AG20443 (cell line): ENCODE measurements at places on chromosomes 7 and 10.
A peak's percentile ranks its signal among the peaks of the same experiment; 100 is the strongest.

- DNase-seq, result no peak
These were observed 1163.2 kb upstream of the SORCS1 start for GRCh38 chr10:108327706-108328105.

GRCh38 chr10:90857635-90858460, at the start of gene HTR7:
TSS of gene HTR7 (minus strand) at chr10:90858039. CDS start at chr10:90857671, 368 bp downstream.
- DNase-seq, result peak; percentile 87

GRCh38 chr7:96773483-96773882, 63.8 kb upstream of the SEM1 start:
- DNase-seq, result no peak

GRCh38 chr10:784403-785088, 95.1 kb upstream of the DIP2C start:
- DNase-seq, result peak; percentile 93

DNA sequence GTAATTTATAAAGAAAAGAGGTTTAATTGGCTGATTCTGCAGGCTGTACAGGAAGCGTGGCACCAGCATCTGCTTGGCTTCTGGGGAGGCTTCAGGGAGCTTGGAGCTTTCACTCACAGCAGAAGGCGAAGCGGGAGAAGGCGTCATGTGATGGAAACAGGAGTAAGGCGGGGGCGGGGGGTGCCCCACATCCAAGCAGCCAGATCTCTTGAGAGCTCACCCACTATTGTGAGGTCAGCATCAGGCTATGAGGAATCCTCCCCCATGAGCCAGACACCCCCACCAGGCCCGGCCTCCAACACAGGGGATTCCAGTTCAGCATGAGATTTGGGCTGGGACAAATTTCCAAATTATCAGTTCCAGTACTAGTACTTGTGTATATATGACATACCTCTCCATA, 46.2 kb downstream of the WDR37 start:
- DNase-seq, result no peak

DNA sequence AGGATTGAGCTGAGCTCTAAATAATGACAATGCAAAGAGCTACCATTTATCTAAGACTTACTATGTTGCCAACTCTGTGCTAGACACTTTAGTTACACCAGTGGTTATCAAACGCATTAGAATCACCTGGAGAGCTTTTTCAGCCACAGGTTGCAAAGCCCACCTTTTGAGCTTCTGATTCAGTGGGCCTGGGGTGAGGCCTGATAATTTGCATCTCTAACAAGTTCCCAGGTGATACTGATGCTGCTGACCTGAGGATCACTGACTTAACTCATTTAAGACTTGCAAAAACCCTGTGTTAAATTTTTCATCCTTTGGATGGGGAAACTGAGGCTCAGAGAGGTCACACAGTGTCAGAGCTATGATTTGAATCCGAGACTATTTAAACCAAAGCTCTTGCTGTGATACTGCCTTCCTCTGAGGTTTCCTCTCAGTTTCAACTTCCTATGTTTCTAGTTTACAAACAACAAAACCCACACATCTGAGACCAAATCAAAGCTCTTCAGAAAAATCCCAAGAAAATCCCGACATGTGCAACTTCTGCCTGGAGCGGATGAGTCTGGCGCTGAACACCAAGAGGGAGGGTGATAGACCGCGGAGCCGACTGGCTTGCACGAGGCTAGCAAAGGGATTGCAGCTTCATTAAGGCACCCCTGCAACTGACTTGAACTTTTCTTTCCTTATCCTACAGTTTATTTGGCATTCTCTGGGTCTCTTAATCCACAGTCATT, 124.9 kb downstream of the CYP26A1 start:
- DNase-seq, result peak; percentile 74

- DNase-seq, result no peak
These were observed 5.9 kb upstream of the HERPUD2 start for GRCh38 chr7:35700865-35701264.

GRCh38 chr10:131310551-131311401, 745 bp downstream of the TCERG1L start:
- DNase-seq, result no peak

- no peak for DNase-seq
These were observed 10.4 kb downstream of the PDZD7 start for GRCh38 chr10:101020427-101021075.

GRCh38 chr7:39754326-39755120, 131.2 kb downstream of the RALA start:
- peak; percentile 49 for DNase-seq

DNA sequence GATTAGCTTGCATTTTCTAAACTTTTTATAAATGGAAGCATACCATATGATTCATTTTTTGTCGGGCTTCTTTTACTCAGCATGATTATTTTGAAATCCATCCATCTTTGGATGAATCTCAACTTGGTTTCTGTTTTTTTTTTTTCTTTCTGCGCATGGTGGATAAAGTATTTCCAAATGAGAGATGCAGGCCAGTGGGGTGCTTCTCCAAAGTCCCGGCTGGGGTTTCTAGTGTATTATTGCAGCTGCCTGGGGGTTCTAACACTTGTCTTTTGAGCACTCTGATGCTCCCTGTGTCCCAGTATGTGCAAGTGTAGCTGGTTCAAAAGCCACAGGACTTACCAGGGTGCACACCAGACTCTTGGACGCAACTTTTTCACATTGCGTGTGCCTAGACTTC, 70.9 kb upstream of the LOXL4 start:
- no peak for DNase-seq

DNA sequence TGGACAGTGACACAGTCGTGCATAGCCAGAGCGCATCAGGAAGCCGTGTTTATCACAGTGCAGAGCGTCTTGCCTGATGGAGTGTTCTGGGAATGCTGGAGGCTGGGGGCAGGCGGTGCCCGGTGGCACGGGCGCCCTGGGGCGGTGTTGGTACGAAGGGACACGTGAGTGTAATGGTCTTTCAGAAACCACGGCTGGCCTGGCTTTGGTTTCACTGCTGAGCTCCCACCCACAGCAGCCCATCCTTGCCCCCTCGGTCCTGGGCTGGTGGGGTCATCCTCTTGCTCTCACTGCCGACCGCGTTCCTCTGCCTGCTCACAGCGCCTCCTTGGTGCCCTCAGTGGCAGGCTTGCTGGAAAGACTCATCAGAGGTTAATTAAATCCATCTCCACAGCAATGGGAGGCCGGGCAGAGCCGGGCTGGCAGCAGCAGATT, 50.6 kb downstream of the NKX6-2 start:
- no peak for DNase-seq

GRCh38 chr7:3386423-3387190, 85.6 kb downstream of the SDK1 start:
- no peak for DNase-seq

- peak; percentile 32 for DNase-seq
These were observed 1.8 kb upstream of the OPN4 start for GRCh38 chr10:86652361-86653202.

- no peak for DNase-seq
These were observed 879 bp downstream of the NUDT5 start for GRCh38 chr10:12194752-12195271.

- DNase-seq, result no peak
These were observed 155.0 kb downstream of the SKAP2 start for GRCh38 chr7:26709210-26709990.

GRCh38 chr7:35596061-35596460, 98.9 kb downstream of the HERPUD2 start:
- peak; percentile 56 for DNase-seq

- DNase-seq, result no peak
These were observed 39.0 kb upstream of the AOAH start for GRCh38 chr7:36763132-36763816.

DNA sequence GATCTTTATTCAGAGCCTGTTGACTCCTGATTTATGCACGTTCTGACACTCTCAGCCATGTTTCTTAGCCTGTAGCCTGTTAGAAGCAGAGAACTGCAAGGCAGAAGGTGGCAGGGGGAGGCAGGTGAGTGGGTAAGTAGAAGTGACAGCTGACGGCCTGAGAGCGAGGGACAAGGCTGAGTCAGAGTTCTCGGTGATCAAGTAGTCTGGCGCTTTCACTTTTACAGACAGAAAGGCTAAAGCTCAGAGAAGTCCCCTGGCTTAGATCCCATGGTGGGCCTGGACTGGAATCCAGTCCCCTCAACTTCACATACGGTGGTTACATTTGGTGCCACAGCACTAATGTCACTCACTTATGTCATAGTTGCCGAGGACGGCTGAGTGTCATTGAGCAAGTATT, 139.0 kb downstream of the TACC2 start:
- peak; percentile 22 for DNase-seq

DNA sequence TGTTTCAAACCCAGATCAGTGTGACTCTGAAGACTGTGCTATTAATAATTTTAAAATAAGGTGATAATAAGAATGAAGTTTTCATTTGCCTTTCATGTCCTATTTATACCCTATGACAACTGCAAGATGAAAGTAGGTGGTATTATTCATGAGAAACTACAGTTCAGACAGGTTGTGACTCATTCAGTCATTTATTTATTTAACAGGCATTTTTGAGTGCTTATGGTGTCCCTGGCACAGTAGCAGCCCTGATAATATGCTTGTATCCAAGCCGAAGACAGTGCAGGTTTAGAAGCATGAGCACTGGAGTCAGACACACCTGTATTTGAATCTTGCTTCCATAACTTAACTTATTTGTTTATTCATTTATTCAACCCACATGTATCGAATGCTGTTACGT, 87.1 kb downstream of the FZD1 start:
- DNase-seq, result no peak

DNA sequence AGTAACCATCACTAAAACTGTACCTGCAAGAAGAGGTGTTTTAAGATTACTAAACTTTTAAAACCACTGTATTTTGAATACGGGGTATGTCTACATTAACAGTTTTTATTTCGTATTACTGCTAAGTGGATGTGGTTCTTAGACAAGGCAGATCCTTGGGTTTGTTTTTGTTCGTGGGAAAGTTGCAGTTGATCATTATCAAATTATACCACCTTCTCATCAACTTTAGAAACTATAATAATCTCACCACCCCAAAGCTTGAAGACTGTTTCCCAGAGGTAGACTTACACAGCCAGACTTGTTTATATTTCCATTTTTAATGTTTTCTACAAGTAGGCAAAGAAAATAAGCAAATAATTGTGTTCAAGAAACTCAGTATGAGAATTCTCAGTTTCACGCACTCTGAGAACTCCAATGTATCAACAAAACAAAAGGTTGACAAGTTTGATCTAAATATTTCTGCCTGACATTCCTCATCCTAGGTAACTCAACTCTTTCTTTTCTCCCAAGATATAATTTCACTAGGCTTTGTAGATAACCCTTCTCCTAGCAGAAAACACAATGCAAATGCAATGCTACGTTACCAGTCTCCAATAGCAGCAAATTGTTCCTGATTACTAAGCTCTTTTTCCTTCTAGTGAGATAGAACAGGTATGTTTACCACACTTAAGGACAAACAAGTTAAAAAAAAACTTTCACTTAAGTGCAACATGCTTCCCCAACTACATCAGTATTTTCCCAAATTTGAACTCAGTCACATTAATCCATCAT, 36.0 kb downstream of the IGF2BP3 start:
- DNase-seq, result no peak

DNA sequence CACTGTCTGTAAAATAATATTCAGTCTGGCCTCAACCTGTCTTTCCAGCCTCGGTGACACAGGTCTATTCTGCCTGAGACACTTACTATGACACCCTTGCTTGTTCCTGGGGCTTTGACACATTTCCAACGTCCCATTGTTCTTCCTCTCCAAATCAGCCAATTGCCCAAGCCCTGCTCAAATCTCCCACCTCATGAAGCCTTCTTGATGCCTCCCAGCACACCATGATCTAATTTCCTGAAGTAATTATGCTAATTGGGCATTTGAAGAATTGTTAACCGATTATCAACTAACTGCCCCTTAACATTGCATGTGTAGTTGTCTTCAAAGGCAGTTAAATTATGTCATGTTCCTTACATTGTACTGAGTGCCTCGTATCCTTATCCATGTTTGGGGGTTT, 33.1 kb downstream of the CAV1 start:
- DNase-seq, result no peak

DNA sequence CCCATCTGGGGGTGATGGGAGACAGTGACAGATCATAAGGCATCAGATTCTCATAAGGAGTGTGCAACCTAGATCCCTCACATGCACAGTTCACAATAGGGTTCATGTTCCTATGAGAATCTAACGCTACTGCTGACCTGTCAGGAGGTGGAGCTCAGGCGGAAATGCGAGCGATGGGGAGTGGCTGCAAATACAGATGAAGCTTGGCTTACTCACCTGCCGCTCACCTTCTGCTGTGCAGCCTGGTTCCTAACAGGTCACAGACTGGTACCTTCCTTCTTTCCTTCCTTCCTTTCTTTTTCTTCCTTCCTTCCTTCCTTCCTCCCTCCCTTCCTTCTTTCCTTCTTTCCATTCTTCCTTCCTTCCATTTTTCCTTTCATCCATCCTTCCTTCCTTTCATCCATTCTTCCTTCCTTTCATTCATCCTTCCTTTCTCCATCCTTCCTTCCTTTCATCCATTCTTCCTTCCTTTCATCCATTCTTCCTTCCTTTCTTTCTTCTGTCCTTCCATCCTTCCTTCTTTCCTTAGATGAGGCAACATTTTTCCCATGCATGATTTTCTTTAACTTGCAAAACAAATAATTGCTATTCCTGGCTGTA, 370.0 kb upstream of the AUTS2 start:
- no peak for DNase-seq

GRCh38 chr10:78549140-78549935, 515.7 kb downstream of the RPS24 start:
- DNase-seq, result no peak

DNA sequence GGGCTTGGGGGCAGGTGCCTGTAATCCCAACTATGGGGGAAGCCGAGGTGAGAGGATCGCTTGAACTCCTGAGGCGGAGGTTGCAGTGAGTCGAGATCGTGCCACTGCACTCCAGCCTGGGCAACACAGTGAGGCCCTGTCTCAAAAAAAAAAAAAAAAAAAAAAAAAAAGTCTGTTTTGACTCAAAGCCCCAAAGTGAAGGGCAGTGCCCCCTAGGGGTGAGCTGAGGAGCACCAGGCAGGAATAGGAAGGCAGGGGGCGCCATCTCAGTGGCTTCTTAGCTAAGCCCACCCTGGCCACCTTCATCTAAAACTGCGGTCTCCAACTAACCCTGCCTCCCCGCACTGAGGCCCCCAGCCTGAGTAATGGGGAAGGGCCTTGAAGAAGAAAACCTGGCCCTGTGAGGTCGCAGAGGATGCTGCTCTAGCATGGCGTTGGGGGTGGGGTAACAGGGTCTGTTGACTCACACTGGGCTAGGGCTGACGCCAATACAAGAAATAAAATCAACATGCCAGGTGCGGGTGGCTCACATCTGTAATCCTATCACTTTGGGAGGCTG, 9.8 kb downstream of the PODXL start:
- peak; percentile 54 for DNase-seq
